Diencephalon (tissue), 1 donor: ENCODE measurements at places on chromosomes 5 and 9. TPM values are rescaled to one million over a fixed set of nuclear protein-coding genes. Genes with fewer than 3 reads are reported as not detected.

Gene TXNDC8
- total RNA-seq = not detected

Gene SH2D3C
- total RNA-seq = 9.2 TPM

Gene ACER2
- 7.4 TPM for total RNA-seq

Gene LRRTM2
- 67.6 TPM for total RNA-seq

Gene PCDHGC5
- total RNA-seq = 9.5 TPM

Gene PSMD5
- total RNA-seq = 37.8 TPM

Gene MLLT3
- total RNA-seq = 57.2 TPM

Gene FOXD4
- total RNA-seq = 1.6 TPM

Gene SLCO4C1
- 0.92 TPM for total RNA-seq

Gene N4BP3
- total RNA-seq = 12.5 TPM

Gene FER
- total RNA-seq = 72.4 TPM

Gene PCDHB7
- total RNA-seq = 8.5 TPM

Gene PIP5KL1
- total RNA-seq = 11.5 TPM

Gene FCN1
- 1.8 TPM for total RNA-seq

Gene PKN3
- total RNA-seq = 0.92 TPM

Gene CARD9
- total RNA-seq = 2.3 TPM

Gene CCDC183
- 2.5 TPM for total RNA-seq

Gene BARX1
- not detected for total RNA-seq

Gene NUDT12
- total RNA-seq = 33.0 TPM

Gene BRIX1
- total RNA-seq = 38.3 TPM

Gene STK32A
- 25.4 TPM for total RNA-seq

Gene NSA2
- total RNA-seq = 54.7 TPM

Gene SLC36A3
- not detected for total RNA-seq

Gene SEMA4D
- 24.7 TPM for total RNA-seq

Gene BTNL8
- not detected for total RNA-seq

Gene PCDHGB6
- total RNA-seq = 17.8 TPM

Gene ADGRD2
- total RNA-seq = 0.46 TPM

Gene GPRIN1
- total RNA-seq = 67.8 TPM

Gene SCGB3A2
- not detected for total RNA-seq

Gene PCDHB9
- 9.2 TPM for total RNA-seq

Gene JADE2
- total RNA-seq = 5.8 TPM

Gene RELL2
- 18.9 TPM for total RNA-seq

Gene PCDHB15
- 22.6 TPM for total RNA-seq

Gene NR2F1-AS1
- 82.4 TPM for total RNA-seq

Gene PPP2R2B
- 134 TPM for total RNA-seq
